Substantia nigra (tissue), 51 donors: ENCODE measurements at places on chromosomes 3 and 15.

- DNase-seq: no peak
Measured at GRCh38 chr15:62517541-62517940, 352.5 kb upstream of the C2CD4B start.

DNA sequence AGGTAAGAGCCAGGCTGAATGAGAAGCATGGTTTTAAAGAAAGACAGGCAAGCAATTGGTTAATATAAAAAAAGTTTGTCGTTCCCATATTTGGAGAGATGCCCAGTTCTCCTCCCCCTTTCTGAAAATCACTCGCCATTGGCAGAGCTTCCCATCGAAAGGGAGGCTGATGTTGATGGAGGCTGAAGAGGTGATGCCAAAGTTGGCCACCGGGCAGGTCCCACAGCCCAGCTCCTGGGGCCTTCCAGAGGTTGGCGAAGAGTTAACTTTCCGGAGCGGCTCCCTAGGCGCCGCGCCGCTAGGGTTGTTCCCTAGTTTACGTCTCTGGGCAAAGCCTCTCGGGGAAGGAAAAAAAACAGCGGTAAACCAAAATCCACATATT lies 793 bp downstream of the PCOLCE2 start:
- no peak for DNase-seq

- peak; percentile 21 for DNase-seq
Measured at GRCh38 chr15:90295270-90295648, 29.8 kb downstream of the NGRN start.

GRCh38 chr15:99124641-99125040 lies 19.8 kb downstream of the SYNM start:
- no peak for DNase-seq

DNA sequence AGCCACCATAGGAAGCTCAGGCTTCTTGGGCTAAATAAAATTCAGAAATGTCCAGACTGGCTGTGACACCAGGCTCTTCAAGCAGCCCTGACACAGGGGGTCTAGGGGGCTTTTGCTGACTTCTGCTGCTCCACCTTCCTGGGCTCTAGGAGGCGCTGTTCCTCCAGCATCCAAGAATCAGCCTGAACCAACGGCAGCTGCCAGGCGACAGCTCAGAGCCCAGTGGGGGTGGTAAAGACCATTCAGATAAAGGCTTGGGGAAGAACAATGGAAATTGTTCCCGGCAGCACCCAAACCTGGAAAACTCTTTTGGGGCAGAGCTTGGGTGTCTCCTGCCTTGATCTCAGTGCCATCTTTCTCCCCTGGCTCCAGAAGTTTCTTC lies 21.6 kb upstream of the PSTPIP1 start:
- DNase-seq: peak; percentile 11
